ENCODE measurements at places on chromosomes 4 and X.

GRCh38 chr4:147840838-147841738 lies 109.2 kb downstream of the ARHGAP10 start:
- no peak for DNase-seq

GRCh38 chr4:64582492-64582891 lies 173.2 kb upstream of the TECRL start:
- DNase-seq = no peak

GRCh38 chrX:2267890-2268289 lies 232.9 kb downstream of the DHRSX start:
- no peak for DNase-seq

- no peak for DNase-seq
Observed at GRCh38 chrX:32455704-32456103, 755.6 kb downstream of the DMD start.

GRCh38 chr4:123588631-123589241 lies 192.1 kb downstream of the SPRY1 start:
- no peak for DNase-seq

GRCh38 chrX:23667239-23668177 lies at the start of gene PRDX4:
PRDX4 (plus strand) TSS chrX:23667493; CDS start chrX:23667571, 78 bp downstream.
- peak; percentile 62 for DNase-seq

GRCh38 chr4:120096508-120097297 lies 30.1 kb upstream of the MAD2L1 start:
- DNase-seq = no peak

- no peak for DNase-seq
Observed at GRCh38 chr4:54254116-54254914, 25.2 kb downstream of the PDGFRA start.

Measured in T-cell (primary cell).